T-helper 17 cell (primary cell): ENCODE measurements at places on chromosomes 16 and 17. TPM values are rescaled to one million over a fixed set of nuclear protein-coding genes. Genes with fewer than 3 reads are reported as not detected.

DNA sequence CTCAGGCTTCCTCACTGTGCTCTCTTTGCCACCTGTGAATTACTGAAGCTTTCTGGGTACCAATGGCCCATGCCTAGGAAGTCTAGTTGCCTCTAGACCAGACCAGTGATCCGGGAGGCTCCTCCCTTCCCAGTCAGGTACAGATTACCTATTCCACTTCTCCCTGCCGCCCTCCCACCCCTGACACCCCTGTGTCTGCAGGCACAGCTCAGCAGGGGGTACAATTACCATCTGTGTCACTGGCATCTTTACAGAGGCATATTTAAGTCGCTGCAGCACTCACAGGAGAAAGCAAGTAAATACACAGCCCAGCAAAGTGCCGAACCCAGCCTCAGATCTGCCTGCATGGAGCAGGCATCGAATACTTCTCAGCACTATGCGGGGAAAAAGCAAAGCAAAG, 5.3 kb upstream of the WSCD1 start:
- peaks cover 5% of the 10 kb centered on the region for H3K36me3 ChIP-seq
- no peak overlapping the region for H3K4me3 ChIP-seq
- DNase-seq: no peak

- no peak for DNase-seq
- peaks cover 58% of the 10 kb centered on the region for H3K27me3 ChIP-seq
- H3K27ac ChIP-seq: peak overlapping the region; percentile 21
Observed at GRCh38 chr17:7445619-7445968, 733 bp downstream of the CHRNB1 start.

DNA sequence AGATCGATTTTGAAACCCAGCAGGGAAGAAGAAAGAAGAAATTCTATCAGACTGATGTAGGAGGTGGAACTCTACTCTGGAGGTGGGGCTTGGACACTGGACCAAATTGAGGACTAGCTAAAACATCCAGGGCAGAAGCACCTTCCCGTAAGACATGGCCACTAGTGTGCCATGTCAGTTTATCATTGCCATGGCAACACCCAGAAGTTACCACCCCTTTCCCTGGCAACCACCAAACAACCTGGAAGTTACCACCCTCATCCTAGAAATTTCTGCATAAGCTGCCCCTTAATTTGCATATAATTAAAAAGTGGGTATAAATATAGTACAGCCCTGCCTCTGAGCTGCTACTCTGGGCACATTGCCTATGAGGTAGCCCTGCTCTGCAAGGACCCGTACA, 66.7 kb downstream of the NACA2 start:
- no peak for DNase-seq
- no peak overlapping the region for H3K4me3 ChIP-seq
- H3K36me3 ChIP-seq: no peaks in the 10 kb centered on the region
- no peak overlapping the region for H3K27ac ChIP-seq
- peaks cover 70% of the 10 kb centered on the region for H3K27me3 ChIP-seq
- H3K4me1 ChIP-seq: peaks cover 1% of the 10 kb centered on the region

- H3K4me3 ChIP-seq: no peak overlapping the region
- H3K4me1 ChIP-seq: peaks cover 5% of the 10 kb centered on the region
- H3K36me3 ChIP-seq: peaks cover 3% of the 10 kb centered on the region
Observed at GRCh38 chr17:37447641-37448040, 41.0 kb downstream of the TADA2A start.

GRCh38 chr17:11515901-11516300, 82.4 kb upstream of the DNAH9 start:
- H3K27ac ChIP-seq: no peak overlapping the region
- no peak for DNase-seq
- H3K4me3 ChIP-seq: no peak overlapping the region
- no peaks in the 10 kb centered on the region for H3K27me3 ChIP-seq
- H3K36me3 ChIP-seq: no peaks in the 10 kb centered on the region

DNA sequence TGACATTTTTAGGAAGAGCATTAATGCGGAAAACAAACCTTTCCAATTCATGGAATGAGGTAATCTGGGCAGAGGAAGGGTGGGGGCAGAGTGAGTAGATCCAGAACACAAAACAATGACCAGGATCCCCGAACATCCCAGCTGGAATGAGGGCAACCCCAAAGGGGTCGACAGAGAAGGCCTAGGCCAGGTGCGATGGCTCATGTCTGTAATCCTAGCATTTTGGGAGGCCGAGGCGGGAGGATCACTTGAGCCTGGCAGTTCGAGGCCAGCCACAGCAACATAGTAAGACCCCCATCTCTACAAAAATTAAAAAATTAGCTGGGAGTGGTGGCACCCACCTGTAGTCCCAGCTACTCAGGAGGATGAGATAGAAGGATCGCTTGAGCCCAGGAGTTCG, 64.7 kb downstream of the ZFHX3 start:
- no peak for DNase-seq
- no peaks in the 10 kb centered on the region for H3K36me3 ChIP-seq
- no peaks in the 10 kb centered on the region for H3K4me1 ChIP-seq
- peaks cover 18% of the 10 kb centered on the region for H3K27me3 ChIP-seq

DNA sequence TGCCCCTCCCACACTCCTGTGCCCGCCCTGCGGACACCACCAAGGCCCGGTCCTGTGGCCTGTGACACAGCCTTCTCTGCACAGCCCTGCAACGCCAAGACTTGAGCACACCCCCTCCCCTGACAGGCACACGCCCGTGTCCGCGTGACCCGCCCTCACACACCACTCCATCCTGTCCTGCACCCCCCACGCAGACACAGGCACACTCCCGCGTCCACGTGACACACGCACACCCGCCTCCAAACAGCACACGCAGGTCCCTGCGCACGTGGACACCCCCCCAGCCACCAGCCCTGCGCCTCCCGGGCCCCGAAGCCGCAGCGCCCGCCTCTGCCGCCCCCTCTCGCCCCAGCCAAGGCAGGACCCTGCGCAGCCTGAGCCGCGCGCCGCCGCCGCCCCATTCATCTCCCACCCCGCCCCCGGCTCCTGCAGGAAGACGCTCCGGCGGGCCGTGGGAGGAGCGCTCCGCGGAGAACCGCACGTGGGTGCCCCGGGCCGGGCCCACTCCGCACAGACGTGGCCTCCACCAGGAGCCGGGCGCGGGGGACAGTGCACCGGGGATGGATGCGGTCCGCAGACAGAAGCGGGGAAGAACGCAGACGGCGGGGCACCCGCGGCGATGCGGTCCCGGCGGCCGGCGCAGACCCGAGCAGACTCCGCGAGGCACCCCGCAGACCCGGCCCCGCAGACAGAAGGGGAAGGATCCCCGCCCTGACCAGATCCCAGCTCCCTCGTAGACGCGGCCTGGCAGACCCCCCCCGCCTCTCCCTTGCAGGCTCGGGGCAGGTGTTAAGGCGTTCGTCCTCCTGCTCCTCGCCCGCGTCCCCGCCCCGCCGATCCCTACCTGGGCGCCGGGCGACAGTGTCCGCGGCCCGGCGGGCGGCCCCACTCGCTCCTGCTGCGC, 506 bp downstream of the CAMKK1 start:
- peak overlapping the region; percentile 89 for H3K4me3 ChIP-seq
- H3K27me3 ChIP-seq: no peaks in the 10 kb centered on the region
- no peaks in the 10 kb centered on the region for H3K36me3 ChIP-seq
- DNase-seq: peak; percentile 76

- peaks cover 9% of the 10 kb centered on the region for H3K4me1 ChIP-seq
- H3K27me3 ChIP-seq: peaks cover 55% of the 10 kb centered on the region
- no peak within 1 kb of the TSS for H3K27ac ChIP-seq
- DNase-seq: no peak
Observed at GRCh38 chr17:3385869-3386816, at the start of gene OR3A2. Gene OR3A2, minus strand, starts transcription at chr17:3386308.

DNA sequence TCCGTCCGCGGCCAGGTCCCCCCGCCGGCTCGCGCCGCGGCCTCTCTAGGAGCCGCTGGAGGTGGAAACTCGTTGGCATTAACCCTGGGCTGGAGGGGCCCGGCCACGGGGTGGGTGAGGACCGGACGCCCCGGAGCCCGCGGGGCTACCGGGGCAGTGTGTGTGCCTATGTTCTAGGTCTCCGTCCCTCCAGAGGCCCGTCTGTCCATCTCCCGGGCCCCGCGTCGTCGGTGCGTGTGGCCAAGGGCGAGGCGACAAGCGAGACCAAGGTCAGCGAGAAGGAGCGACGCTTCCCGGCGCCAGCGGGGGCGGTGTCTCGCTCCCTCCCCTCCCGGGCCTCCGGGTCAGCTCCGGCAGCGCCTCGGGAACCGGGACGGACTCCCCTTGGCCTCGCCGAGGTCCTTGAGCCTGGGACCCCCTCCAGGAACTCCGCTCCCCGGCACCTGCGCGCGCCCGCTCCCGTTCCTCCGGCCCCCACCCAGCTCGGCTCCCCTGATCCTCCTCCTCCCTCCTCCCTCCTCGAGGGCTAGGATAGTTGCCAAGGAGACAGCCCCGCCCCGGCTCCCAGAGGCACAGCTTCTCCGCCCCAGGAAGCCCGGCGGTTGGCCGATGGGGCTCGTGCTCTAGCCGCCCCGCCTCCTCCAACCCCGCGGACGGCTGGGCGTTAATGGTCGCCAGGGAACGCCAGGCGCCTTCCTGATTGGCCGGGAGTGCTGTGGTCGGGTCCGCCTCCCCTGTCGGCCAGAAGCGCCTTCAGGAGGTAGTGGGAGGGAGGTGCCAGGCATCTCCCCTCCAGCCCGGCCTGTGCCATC, 663 bp upstream of the ZNF768 start:
- peak overlapping the region; percentile 85 for H3K27ac ChIP-seq
- peak; percentile 83 for DNase-seq
- peaks cover 28% of the 10 kb centered on the region for H3K4me1 ChIP-seq
- no peaks in the 10 kb centered on the region for H3K27me3 ChIP-seq
- H3K4me3 ChIP-seq: peak overlapping the region; percentile 89

GRCh38 chr17:33529816-33530215, 236.7 kb upstream of the ASIC2 start:
- H3K36me3 ChIP-seq: no peaks in the 10 kb centered on the region
- H3K27me3 ChIP-seq: peaks cover 25% of the 10 kb centered on the region
- no peaks in the 10 kb centered on the region for H3K4me1 ChIP-seq
- H3K27ac ChIP-seq: no peak overlapping the region
- no peak for DNase-seq

DNA sequence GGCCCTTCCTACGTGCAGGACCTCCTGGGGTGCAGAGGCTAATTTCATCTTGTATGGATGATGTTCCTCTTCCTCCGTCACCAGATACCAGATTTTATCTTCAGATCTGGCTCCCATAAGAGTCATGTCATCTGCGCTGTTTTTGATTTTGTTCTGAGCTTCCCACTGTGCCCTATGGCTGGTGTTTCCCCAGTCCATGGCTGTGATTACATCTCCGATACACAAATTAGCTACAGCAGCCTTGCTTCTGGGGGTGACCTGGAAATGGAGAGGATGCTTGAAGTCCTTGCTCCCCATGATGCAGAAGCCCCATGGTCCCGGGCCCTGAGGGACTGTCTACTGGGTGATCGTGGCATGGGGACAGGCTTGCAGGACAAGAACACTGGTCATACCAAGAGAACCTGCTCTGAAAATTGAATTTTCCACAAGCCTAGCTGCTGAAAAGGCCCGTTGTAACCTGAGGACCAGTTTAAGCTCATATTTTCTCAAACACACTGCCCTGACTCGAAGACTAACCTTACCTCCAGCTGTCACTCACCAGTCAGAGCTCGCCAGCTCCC, 69.0 kb downstream of the KCNJ12 start:
- no peak overlapping the region for H3K27ac ChIP-seq
- no peak overlapping the region for H3K4me3 ChIP-seq
- H3K4me1 ChIP-seq: no peaks in the 10 kb centered on the region

DNA sequence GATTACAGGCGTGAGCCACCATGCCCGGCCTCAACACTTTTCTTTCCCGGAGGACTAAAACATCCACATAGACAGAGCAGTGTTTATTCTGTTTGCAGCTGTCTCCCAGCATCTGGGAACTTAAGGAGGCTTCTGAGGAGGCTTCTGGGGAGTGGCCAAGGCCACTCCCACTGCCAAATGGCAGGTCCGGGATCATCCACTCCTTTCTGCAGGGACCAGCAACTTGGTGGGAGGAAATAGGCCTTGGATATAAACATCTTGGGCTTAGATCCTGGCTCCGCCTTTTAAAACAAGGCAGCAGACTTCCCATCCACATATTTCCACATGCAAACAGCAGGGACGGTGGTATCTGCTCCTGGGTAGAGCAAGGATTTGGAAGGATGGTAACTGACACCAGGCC, 14.1 kb upstream of the SPATA32 start:
- peaks cover 11% of the 10 kb centered on the region for H3K4me1 ChIP-seq
- H3K36me3 ChIP-seq: no peaks in the 10 kb centered on the region
- H3K27me3 ChIP-seq: no peaks in the 10 kb centered on the region
- DNase-seq: no peak

- peaks cover 2% of the 10 kb centered on the region for H3K4me1 ChIP-seq
- no peak within 1 kb of the TSS for H3K27ac ChIP-seq
- no peak within 1 kb of the TSS for H3K4me3 ChIP-seq
- DNase-seq: no peak
Observed at GRCh38 chr17:10803830-10804475, at the start of gene TMEM238L. Gene TMEM238L, minus strand, starts transcription at chr17:10804099. Its CDS starts 136 bp downstream, at chr17:10803963.

- H3K4me3 ChIP-seq: no peak overlapping the region
- no peak for DNase-seq
- H3K27ac ChIP-seq: no peak overlapping the region
- H3K36me3 ChIP-seq: peaks cover 3% of the 10 kb centered on the region
- H3K4me1 ChIP-seq: peaks cover 5% of the 10 kb centered on the region
- H3K27me3 ChIP-seq: peaks cover 56% of the 10 kb centered on the region
Observed at GRCh38 chr17:34771891-34772290, 189.4 kb downstream of the CCT6B start.

GRCh38 chr16:69424935-69425784, 741 bp downstream of the CYB5B start:
- no peaks in the 10 kb centered on the region for H3K27me3 ChIP-seq
- H3K36me3 ChIP-seq: peaks cover 11% of the 10 kb centered on the region
- H3K4me1 ChIP-seq: peaks cover 20% of the 10 kb centered on the region
- peak overlapping the region; percentile 100 for H3K4me3 ChIP-seq

GRCh38 chr16:85632709-85633437, 19.8 kb downstream of the GSE1 start:
- no peaks in the 10 kb centered on the region for H3K27me3 ChIP-seq
- DNase-seq: no peak
- H3K4me3 ChIP-seq: no peak overlapping the region
- peaks cover 4% of the 10 kb centered on the region for H3K4me1 ChIP-seq

GRCh38 chr16:483341-484075, 44.0 kb upstream of the CAPN15 start:
- no peaks in the 10 kb centered on the region for H3K27me3 ChIP-seq
- no peak for DNase-seq
- no peak overlapping the region for H3K27ac ChIP-seq
- no peak overlapping the region for H3K4me3 ChIP-seq
- H3K36me3 ChIP-seq: peaks cover 2% of the 10 kb centered on the region

- peaks cover 14% of the 10 kb centered on the region for H3K27me3 ChIP-seq
- H3K27ac ChIP-seq: no peak overlapping the region
- no peak for DNase-seq
- H3K36me3 ChIP-seq: no peaks in the 10 kb centered on the region
- no peak overlapping the region for H3K4me3 ChIP-seq
- peaks cover 7% of the 10 kb centered on the region for H3K4me1 ChIP-seq
Observed at GRCh38 chr17:58527949-58528348, 13.5 kb upstream of the MTMR4 start.

KCNJ2 gene
- total RNA-seq: not detected

CUEDC1 gene
- 0.21 TPM for total RNA-seq

NPLOC4 gene
- total RNA-seq: 76.0 TPM

TBC1D3G gene
- not detected for total RNA-seq

CSH1 gene
- total RNA-seq: 9.9 TPM

AXIN1 gene
- 38.9 TPM for total RNA-seq

E4F1 gene
- total RNA-seq: 32.0 TPM

PAGR1 gene
- 16.3 TPM for total RNA-seq

CD300H gene
- not detected for total RNA-seq

AHSP gene
- total RNA-seq: not detected

CAPNS2 gene
- total RNA-seq: not detected

KCNG4 gene
- not detected for total RNA-seq

VTN gene
- 0.90 TPM for total RNA-seq

SLC35G6 gene
- not detected for total RNA-seq

CD300LG gene
- not detected for total RNA-seq
